ENCODE measurements at places on chromosomes 1 and 21. TPM values are rescaled to one million over a fixed set of nuclear protein-coding genes. Genes with fewer than 3 reads are reported as not detected.

Gene NBPF10
- total RNA-seq = 0.89 TPM

Gene LHX8
- total RNA-seq = not detected

Gene UMODL1
- total RNA-seq = 0.07 TPM

Gene AVPR1B
- not detected for total RNA-seq

Gene CELA3B
- not detected for total RNA-seq

Gene CYP2J2
- total RNA-seq = 0.70 TPM

Gene RPE65
- total RNA-seq = not detected

Gene KCNJ9
- total RNA-seq = 0.04 TPM

GRCh38 chr1:19452221-19452663, 33.1 kb downstream of the CAPZB start:
- DNase-seq = no peak

- peak; percentile 59 for DNase-seq
These were observed at the start of gene EPHX1 for GRCh38 chr1:225809842-225810578. Gene EPHX1, plus strand, starts transcription at chr1:225810124. Its CDS starts 18,606 bp downstream, at chr1:225828730.

- DNase-seq = no peak
These were observed 174.2 kb downstream of the PTPRU start for GRCh38 chr1:29410476-29410875.

- DNase-seq = no peak
These were observed at the start of gene EPHB2 for GRCh38 chr1:22710701-22711049. Gene EPHB2, plus strand, starts transcription at chr1:22710839. Its CDS starts 144 bp downstream, at chr1:22710983.
